ENCODE measurements at places on chromosomes 2 and 18. TPM values are rescaled to one million over a fixed set of nuclear protein-coding genes. Genes with fewer than 3 reads are reported as not detected.

The KCNF1 gene
- total RNA-seq, result not detected

The ABCG5 gene
- total RNA-seq, result not detected

The KLHL41 gene
- total RNA-seq, result 0.81 TPM

The GAL3ST2 gene
- not detected for total RNA-seq

The KLHL29 gene
- 11.4 TPM for total RNA-seq

DNA sequence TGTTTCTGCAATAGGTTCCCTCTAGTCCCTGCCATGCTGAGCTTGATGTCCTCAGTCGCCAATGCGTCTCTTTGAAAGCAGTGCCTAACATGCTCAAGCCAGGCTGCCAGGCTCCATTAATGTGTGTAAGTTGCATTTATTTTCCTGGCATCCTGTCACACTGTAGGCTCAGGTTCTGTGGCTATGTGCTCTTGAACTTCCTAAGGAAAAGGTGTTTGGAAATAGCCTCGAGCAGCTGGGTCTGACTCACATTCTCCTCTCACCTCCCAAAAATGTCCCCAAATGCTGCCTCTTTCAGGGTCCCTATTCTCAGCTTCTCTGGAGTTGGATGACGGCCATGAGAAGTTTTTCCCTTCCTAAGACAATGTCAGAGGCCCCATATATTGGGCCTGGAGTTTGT is 58.0 kb upstream of the SLC14A2 start:
- DNase-seq, result no peak

DNA sequence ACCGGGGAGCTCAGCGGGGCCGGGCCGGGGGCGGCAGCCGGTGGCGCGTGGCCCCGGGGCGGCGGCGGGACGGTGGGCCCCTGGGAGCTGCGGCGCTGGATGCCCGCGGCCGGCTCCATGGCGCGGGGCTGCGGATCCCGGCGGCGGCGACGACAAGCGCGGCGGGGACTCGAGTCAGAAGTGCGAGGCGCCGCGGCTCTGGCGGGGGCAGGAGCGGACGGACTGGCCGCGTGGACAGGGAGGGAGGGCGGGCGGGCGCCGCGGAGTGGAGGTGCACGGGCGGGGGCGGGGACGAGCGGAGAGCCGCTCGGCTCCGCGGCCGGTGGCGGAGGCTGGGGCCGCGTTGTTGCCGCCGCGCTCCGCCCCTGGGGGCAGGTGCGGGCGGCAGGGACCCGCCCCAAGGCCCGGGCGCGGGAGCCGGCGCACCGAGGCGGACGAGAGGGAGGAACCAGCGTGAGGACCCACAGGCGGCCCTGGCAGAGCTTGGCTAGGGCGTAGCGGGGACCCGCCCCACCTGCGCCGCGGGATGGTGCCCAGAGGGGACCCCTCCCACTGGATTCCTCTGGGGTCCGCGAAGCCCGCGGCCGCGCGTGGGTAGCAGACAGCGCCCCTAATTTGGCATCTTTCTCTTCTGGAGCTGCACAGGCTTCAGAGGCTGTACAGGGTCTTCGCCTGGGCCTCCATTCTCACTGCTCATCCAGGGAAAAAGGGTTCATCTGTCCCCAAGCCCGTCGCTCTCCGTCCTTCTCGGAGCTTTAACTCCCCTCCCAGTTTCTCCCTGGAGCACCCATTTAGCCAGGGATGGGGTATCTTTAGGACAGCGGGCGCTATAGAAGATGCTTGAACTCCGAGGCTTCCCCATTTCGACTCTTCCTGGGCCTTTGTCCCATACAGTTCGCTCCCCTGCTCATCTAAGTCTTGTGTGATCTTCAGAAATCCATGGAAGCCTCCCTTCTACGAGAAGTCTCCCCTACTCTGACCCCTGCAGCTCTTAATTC is at the start of gene TMEM163:
Gene TMEM163 (minus strand): TSS at position 184 of the 998 bp plus-strand sequence.
- no peak for DNase-seq

GRCh38 chr2:85077859-85078419 is 55.3 kb upstream of the TCF7L1 start:
- DNase-seq, result no peak

DNA sequence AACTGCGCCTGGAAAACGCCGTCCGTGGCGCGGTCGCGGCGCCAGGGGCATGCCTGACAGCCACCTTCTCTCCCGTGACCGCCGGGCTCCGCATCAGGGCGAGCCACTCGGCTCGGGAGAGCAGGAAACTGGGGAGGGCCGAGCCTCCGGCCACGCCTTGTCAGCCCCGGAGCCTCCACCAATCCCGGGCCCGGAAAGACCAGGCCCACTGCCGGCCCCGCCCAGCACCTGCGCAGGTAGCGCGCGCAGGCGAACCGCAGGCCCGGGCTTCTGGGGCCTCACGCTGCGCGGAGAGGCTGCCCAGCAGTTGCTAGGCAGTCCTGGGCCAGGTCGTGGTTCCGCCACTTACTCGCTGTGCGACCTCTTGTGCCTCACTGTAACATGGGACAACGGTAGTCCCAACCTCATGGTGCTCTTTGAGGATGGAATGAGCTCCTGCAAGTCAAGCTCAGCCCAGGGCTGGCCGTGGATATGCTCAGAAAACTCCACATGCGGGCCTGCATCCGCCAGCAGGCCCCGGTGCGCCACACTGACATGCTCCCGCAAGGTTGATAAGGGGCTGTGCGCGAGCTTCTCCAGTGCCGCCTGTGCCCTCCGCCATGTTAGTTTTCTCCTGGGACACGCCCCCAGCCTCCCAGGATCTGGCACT is 97.1 kb downstream of the INHBB start:
- DNase-seq, result no peak

DNA sequence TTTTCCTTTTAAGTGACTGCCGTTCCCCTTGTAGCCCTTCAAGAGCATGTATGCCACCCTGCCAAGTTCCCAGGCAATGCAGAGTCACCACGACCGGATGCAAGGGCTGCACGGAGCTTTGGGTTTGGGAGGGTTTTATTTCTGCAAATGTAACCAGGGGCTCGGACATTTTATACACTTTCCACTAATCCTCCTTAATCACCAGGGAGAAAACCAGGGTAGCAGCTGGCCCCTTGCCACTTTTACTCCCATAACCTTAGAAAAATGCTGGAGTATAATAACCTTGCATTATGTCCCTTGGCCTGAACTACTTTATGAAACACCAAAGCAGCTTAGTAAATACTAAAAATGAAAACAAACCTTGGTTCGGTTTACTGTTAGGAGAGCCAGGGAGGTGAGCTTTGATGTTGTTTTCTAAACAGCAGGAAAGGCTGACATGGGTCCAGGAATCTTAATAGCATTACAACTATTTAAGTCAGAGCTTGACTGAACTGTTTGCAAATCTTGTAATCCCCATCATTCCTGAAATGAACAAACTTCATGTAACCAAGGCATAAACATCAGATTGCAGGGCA is 152.8 kb upstream of the RIOK3 start:
- DNase-seq, result peak; percentile 59

DNA sequence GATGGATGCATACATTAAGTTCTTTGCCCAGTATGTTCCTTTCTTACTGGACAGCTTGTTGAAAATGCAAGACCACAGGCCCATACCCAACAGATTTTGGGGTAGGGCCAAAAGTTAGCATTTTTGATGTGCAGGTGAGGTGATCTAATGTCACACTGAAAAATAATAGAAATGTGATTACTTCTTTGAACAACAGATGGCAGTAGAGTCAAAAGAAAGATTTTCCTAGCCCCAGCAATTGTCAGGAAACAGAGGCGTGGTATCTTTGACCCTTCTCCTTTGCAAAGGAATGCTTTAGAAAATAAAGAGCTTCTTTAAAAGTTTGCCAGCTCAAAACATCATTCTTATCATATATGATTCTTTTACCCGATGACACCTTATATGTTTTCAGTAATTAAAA is 343.6 kb upstream of the SYT4 start:
- DNase-seq, result no peak

DNA sequence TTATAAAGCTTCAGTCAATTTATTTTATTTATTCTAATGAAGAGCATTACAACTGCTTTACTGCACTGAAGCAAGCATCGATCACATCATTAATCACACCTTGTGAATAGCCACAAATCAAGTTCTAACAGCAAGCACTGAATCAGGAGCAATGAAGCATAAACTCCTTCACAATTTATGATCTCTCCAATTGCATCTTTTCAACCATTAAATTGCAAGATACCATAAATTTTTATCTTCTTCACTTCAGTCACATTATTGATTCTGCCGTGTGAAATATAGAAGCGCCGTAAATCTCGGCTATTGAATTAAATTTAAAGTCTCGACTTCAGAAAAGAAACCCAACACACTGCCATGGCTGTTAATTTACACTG is 298.7 kb downstream of the CDCA7 start:
- no peak for DNase-seq

DNA sequence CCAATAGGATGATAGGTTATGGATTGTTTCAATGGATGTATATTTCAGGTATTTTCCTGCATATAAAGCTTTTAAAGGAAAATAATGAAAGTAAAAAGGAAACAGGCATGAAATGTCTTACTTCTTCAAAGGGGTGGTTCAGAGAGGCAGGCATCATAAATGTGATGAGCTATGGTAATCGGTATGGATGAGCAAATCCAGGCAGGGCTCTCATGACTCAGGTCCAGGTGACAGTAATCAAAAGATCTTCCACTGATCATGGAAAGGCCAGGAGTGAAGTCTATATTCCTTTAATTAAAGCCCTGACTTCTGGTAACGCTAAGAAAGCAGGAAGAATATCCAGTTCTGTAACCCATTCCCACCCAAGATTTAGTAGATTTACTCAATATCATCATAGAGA is 48.7 kb upstream of the RGPD4 start:
- DNase-seq, result no peak

GRCh38 chr18:80126797-80127196 is 17.7 kb downstream of the ADNP2 start:
- DNase-seq, result no peak

- DNase-seq, result no peak
Observed at GRCh38 chr2:216023055-216023648, 9.8 kb upstream of the MREG start.

- DNase-seq, result no peak
Observed at GRCh38 chr2:42164971-42165370, 4.2 kb upstream of the EML4 start.

- DNase-seq, result no peak
Observed at GRCh38 chr2:212540341-212540740, 1.7 kb upstream of the ERBB4 start.

- no peak for DNase-seq
Observed at GRCh38 chr2:66535574-66536289, 100.8 kb downstream of the MEIS1 start.

DNA sequence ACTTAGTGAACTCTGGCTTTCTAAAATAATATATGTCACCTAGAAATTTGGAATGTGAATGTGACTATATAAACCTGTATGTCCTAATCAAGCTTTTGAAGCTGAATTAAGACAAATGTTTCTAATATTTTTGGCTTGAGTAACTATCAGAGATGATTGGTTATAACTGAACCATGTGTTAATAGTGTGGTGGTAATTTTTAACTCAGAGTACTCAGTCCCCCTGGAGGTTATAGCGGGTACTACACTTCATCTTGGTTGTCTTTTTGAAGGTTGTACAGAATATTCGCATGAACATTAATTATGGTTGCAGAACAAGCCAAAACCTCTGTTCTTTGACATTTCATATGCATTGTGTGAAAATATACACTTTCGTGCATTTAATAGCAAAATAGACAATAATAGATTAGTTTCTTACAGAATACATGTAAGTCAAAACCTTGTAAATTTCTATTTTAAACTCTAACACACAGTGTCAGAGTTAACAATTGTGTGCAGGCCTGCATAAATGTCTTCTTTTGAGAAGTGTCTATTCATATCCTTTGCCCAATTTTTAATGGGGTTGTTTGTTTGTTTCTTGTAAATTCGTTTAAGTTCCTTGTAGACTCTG is 86.0 kb downstream of the OSBPL6 start:
- DNase-seq, result no peak

DNA sequence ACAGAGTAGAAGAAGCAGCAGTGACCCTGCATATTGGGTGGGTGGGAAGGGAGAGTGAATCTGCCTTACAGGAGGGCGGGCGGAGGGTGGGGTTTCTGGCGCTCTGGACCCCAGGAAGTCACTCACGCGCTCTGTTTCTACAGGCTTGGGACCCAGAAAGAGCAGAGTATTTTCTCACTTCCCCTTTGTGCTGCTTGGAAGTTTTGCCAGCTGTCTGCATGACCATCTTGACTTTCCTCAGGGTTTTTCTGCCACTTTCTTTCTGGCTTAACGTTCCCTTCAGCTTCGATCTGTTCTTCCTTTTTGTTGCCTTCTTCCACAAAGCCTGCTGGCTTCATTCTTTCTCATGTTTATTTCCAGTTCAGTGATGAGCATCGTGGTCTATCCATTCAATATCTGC is 383.1 kb downstream of the GALR1 start:
- no peak for DNase-seq

DNA sequence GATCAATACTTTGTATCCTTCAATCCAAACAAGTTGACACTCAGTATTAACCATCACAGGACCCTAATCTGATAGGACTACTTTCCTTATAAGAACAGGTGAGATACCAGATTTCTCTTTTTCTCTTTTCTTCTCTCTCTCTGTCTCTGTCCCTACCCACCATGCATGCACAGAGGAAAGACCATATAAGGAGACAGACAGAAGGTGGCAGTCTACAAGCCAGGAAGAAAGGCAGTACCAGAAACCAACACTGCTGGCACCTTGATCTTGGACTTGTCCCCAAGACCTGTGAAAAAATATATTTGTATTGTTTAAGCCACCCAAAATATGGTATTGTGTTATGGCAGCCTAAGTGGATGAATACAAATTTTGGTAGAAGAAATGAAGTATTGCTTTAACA is 156.2 kb upstream of the KCNH7 start:
- DNase-seq, result no peak

GRCh38 chr18:37624318-37624717 is 58.7 kb upstream of the CELF4 start:
- no peak for DNase-seq

DNA sequence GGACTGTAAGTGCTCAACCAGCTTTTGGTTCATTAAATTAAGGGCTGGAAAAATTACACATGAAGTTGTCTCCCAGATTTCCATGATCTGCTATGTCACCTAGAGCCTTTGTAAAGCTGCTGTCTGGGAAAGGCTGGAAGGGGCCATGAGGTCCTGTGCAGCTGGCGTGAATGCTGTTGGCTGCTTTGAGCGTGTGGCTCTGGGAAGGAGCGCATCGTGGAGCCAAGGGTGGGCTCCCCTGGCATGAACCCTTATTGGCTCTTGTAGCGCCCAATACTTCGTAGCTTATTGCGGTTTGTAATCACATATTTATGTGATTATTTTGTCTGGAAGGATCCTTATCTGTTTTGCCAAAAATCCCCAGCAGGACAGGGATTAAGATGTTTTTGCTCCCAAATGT is 70.5 kb upstream of the LMAN1 start:
- DNase-seq, result no peak
